ENCODE measurements at places on chromosomes 2 and 18.

DNA sequence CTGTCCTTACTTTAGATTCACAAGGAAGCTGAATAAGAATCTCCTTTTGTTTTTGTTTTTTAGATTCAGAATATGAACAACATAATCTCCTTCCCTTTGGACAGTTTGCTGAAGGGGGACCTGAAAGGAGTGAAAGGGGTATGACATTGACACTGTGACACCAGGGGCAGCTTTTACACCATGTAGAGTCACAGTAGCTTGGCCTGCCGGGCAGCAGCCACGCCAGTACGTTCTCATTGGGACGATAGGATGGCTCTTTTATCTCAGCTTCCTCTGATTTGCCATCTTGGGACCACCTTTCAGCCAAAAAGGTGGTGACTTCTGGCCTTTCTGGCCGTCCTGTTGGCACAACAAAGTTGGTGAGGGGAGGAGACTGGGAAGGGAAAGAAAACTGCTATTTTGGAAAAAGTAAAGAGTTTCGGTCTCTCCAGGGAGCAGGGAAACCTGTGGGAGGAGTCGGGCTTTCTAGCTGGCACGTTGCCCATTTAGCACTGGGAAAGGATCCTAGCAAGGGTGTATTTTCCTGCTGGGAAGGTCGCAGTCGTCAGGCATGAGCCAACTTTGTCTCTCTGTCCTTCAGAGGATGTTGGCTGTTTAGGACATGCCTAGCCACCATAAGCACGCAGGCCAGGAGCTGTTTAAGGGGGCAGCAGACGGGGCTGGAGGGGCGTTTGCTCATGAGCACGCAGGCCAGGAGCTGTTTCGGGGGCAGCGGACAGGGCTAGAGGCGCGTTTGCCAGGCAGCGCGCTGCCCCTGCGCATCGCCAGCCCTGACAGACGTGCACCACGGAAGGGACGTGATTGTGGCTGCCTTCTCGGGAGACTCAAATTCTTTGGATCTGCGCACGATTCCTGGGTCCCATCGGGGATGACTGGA lies 104.6 kb downstream of the ITGB1BP1 start:
- no peak for DNase-seq

DNA sequence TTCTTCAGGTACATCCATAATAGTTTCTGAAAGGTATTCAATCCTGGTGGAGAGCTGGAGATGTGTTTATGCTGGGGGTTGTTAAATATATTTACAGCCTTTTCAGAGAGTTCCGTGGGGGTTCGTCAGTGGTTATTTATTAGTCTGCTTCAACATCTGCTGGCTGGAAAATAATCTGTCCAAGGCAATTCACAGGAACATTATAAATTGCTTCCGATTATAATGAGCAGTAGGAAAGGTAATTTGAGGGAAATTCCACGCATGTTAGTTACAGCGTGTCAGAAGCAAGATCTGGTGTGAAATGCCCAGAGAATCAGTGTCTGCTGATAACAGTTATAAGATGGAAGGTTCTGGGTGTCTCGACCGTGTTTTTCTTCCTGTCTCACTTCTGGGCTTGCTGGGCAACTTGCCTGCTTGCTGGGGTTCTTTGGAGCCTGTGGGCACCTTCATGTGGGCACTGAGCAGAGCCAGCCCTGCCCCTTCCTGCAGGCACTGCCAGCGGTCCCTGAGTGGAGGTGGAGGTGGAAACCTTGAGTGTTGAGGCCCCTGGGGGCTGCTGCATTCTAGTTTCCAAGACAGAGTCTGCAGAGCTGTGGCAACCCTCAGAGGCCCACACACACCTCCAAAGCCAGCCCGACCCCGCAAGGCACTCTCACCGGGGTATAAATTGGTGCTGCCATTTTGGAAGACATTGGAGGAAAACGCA lies 185.7 kb downstream of the FAM210A start:
- no peak for DNase-seq

GRCh38 chr2:168490015-168490874 lies 34.2 kb downstream of the CERS6 start:
- peak; percentile 80 for DNase-seq

- DNase-seq, result no peak
Observed at GRCh38 chr2:241886840-241887447, 17.4 kb downstream of the RTP5 start.

DNA sequence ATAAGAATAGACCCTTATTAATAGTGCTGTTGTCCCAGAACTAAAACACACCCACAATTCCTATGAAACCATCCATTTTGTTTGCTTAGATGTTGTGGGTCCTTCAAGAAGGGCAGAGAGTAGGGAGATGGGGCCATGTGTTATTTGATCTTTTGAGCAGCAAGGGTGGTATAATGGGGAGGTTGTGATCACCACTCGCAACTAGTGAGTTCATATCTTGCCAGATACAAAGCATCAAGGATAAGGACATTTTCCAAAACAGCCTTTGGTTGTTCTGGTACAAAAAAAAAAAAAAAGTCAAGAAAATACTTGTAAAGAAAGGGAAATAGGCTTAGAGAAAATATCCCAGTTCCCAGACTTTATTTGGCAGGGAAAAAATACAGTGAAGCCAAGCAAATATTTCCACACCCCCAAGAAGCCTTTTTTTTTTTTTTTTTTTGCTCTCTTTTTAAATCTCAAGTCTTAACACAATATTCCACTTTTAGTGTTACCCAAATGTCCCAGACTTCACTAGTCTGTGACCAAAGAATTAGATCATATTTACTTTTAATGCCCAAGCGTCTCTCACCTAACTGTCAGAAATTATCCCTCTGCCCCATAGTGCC lies 54.1 kb downstream of the ANTXR1 start:
- no peak for DNase-seq

DNA sequence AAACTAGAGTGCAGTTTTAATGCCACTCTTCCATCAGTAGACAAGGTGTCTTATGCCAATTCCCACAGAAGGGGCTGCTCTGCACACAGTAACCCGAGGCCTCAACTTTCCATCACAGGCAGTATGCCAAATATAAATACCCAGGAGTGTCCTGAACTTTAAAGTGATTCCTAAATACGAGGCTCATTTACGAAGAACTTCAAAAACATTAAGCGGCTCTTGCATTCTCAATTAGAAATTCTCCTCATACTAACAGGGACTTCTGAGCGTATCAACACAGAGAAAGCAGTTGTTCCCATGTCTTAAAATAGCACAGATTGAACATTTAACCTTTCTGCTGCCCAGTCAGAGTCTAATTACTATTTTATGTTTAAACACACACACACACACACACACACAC lies 638.6 kb downstream of the ERBB4 start:
- DNase-seq, result no peak

DNA sequence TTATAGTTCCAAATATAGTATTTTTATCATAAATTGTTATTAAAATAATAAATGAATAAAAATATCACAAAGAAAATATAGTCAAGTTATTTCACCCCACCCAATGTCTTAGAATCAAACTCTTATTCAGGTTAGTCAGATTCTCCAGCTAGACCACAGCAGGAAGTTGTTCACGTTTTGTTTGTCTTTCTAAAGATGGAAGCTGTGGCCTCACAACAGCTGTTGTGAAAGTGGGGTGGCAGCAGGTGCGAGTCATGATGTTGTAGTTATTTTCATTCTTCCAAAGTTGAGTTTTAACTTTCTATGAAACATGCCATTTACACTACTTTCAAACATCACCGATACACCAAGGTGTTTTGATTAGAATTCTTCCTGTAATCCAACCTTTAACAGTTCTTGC lies 272.9 kb downstream of the SLC8A1 start:
- DNase-seq, result no peak

GRCh38 chr2:102053096-102053495 lies 61.3 kb downstream of the IL1R2 start:
- no peak for DNase-seq

- no peak for DNase-seq
Observed at GRCh38 chr2:105373895-105374401, 24.9 kb downstream of the FHL2 start.

DNA sequence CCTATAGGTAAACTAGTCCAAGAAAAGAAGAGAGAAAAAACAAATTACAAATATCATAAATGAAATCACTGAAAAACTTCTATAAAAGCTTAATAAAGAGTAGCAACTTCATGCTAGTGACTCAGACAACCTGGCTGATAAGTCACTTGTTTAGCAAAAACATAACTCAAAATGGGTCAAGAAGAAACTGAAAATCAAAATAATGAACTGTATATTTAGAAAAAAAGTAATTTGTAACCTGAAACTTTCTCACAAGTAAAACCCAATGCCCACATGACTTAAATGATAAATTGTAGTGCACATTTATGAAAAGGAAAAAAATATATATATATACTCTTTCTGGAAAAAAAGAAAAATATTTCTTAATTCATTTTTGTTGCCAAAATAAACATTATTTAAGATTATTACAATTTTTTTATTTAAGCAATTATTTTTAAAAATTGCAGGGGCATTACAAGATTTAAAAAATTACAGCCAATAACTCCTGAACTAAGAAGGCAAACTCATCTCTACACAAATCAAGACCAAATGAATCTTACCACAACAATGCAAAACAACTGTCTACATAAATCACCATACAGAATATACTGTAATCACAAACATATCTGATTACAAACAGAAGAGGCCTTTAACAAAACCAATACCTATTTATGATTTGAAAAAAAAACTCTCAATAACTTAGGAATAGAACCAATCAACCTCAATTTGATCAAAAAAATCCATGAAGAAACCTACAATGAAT lies 406.3 kb downstream of the CDH7 start:
- DNase-seq, result no peak

GRCh38 chr2:46958431-46959017 lies 42.9 kb upstream of the MCFD2 start:
- no peak for DNase-seq
